Lung microvascular endothelial cell (primary cell): ENCODE measurements at places on chromosomes 3 and 15. TPM values are rescaled to one million over a fixed set of nuclear protein-coding genes. Genes with fewer than 3 reads are reported as not detected.

ERC2 gene
- 1.5 and 2.2 TPM in 2 replicates for total RNA-seq

GRCh38 chr15:83697716-83698115 lies 43.8 kb downstream of the ADAMTSL3 start:
- DNase-seq, result no peak

PHC3 gene
- 9.6 and 15.3 TPM in 2 replicates for total RNA-seq

CMTM6 gene
- total RNA-seq, result 75.2 and 92.3 TPM in 2 replicates

CILP gene
- not detected in 2 replicates for total RNA-seq

MESP2 gene
- not detected in 2 replicates for total RNA-seq

- no peak for DNase-seq
Observed at GRCh38 chr3:63528325-63529000, 124.0 kb upstream of the SNTN start.

GRCh38 chr3:122903171-122903570 lies 108.3 kb downstream of the SLC49A4 start:
- no peak for DNase-seq

DNA sequence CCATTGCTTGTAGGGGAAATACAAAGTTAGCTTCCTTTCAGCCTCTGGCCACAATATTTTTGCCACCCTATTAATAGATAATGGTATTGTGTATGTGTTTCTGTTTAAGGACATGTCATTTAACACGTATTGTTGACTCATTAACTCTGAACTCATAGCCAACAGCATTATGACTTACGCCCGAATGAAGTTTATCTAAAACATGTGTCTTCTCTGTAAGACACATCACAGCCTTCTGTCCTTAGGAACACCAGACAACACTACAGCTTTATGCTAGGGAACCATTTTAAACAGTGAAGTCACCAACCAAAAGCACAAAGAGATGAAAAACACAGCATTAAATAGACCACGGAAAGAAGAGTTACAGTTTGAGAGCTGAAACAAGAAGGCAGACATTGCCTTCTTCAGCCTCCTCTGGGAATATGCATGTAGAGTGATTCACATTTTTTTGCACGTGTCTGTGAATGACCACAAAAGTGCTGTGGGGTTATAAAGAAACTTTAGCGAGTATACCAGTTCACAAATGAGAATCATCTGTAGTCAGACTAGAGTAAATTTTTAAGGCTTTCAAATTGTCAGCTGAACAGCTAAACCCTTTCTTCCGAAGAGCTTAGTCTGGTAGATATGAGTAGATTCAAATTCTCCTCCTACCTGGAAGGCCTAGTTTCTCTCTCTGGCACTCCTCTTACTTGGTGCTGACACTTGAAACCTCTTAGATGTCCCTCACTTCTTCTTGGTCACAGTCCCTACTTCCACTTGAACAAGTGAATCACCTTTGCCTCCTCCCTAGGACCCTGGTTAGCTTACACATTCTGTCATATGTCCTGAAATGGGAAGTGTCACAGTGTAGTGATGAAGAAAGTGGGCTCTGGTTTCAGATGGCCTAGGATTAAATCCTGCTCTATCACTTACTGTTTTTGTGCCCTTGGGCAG lies 32.2 kb downstream of the MCTP2 start:
- DNase-seq, result peak; percentile 11

- DNase-seq, result no peak
Observed at GRCh38 chr3:30804984-30805383, 89.5 kb downstream of the GADL1 start.

DNA sequence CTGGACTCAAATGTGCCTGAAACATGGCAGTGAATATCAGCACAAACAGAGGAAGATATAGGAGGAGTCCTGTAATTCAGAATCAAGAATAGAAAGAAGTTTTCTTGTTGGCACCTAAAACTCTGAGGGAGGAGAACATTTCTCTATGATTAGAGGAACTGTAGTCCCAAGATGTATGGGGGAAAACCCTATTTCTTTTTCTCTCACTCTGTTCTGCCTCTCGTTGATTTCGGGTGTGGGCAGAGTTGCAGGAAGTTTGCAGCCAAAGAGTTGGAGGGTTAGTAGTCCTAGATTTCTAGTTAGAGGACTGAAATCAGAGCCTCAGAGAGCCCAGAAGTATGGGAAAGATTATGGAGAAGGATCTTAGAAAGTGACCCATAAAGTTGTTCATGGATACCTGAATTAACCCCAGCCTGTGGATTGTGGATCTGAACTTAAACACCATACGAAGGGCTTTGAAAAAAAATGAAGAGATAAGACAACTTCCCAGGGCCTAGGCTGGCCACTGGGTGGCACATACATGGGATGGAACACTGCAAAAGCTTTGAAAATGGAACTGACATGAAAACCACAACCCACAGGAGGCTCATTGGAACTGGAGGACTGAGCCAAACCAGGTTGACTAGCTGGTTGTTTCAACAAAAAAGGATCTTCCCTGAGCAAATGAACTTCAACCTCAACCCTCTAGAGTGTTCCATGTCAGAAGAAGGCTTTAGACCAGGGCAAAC lies 34.6 kb downstream of the FMN1 start:
- DNase-seq, result no peak

DNA sequence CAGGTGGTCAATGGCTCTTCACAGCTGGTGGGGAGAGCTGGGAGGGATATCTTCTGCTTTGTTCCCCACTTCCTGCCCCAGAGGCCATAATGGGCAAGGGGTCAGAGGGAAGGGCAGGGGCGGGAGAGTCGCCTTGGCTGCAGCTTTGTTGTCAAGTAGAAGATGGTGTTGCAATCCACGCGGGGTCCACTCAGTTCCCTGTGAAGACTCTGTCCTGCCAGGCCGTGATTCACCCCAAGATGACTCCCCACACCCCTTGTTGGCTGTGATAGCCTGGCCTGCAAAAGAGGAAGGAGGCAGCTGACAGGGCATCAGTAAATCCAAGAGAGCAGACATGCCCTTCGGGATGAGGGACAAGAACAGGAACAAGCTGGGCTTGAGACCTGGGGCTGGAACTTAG lies 6.9 kb downstream of the GALNT15 start:
- no peak for DNase-seq

DNA sequence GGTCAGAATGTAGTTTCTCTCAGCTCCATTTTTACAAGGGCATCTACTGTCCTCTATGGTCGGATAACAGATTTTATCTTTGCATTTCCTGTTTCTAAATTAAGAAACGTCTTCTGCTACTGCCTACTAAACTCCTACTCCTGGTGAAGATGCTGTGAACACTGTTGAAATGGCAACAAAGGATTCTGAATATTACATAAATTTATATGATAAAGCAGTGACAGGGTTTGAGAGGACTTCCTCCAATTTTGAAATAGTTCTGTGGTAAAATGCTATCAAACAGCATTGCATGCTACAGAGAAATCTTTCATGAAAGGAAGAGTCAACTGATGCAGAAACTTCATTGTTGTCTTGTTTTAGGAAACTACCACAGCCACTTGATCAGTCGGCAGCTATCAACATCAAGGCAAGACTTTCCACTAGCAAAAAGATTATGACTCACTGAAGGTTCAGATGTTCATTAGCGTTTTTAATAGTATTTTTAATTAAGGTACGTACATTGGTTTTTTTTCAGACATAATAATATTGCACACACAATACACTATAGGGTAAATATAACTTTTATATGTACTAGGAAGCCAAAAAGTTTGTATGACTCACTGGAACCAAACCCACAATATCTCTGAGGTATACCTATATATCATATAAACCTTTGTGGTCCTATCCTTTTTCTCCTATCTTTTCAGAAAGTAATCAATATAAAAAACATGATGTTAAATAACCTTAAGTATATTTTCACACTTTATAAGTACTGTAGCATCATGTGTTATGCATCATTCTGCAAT lies 156.1 kb downstream of the STAG1 start:
- no peak for DNase-seq

- peak; percentile 23 for DNase-seq
Observed at GRCh38 chr3:46449755-46450552, 14.8 kb downstream of the LTF start.

DNA sequence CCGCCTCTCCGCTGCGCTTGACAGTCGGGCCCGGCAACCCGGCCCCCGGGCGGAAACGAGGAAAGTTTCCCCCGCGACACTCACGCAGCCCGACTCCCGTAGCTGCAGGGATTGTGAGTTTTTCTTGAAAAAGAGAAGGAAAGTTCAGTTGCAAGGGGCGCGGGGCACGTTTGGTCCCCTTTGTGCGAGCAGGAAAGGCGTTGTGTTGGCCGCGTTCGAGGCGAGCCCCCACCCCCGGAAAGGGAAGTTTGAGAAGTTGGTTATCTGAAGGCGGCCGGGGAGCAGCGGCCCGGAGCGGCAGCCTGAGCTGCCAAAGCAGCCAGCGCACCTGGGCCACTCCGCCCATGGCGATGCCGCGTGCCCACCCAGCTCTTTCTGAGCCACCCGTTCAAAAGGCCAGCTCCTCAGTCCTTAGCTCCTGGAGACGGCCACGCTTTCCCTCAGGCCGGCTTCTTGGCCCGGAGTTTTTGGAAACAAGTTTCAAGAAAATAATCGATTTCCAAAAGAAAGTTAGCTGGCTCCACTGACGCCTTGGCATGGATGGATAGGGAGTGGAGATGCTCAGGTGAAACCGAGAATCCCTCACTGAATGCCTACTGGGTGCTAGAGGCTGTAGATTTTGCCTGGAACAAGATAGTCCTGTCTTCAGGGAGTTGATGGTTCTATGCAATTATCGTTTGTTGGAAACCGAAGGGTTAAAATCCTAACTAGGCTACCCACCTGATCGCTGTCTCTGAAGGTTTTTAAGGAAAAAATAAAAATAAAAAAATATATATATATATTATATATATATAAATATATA lies 832 bp downstream of the TGFBR2 start:
- peak; percentile 72 for DNase-seq

- DNase-seq, result peak; percentile 27
Observed at GRCh38 chr3:72418856-72419255, 429.4 kb downstream of the SHQ1 start.

DHX36 gene
- 21.6 and 32.3 TPM in 2 replicates for total RNA-seq

DNA sequence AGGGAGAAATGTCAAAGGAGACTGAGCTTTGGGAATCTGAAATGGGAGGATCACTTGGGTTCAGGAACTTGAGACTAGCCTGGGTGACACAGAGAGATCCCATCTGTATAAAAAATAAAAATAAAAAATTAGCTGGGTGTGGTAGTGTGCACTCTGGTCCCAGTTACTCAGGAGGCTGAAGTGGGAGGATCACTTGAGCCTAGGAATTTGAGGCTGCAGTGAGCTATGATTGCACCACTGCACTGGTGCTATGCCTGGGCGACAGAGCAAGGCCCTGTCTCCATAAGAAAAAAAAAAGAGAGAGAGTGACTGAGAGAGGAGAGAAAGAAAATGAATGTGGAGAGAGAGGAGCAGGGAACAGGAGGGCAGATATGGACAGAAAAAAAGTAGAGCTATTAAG lies 72.8 kb downstream of the SENP2 start:
- no peak for DNase-seq
